ENCODE measurements at places on chromosomes 11 and 22.

DNA sequence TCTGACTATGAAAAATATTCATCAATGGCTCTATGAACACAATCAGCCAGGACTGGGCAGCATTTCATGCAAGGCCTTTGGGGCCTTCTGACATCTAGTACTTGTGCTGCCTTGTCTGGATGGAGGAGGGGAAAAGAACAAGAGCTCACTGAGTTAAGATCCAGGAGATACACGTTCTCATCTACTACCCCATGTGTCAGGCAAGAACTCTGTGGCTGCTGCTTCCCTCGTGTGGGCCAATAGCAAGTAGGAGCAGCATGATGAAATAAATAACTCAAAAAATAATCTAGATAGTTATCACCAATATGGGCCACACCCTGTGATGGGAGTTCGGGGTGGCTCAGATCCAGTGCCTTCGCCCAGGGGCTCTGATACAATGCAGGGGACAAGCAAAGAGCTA is 7.3 kb downstream of the KCNE3 start:
- DNase-seq = no peak

DNA sequence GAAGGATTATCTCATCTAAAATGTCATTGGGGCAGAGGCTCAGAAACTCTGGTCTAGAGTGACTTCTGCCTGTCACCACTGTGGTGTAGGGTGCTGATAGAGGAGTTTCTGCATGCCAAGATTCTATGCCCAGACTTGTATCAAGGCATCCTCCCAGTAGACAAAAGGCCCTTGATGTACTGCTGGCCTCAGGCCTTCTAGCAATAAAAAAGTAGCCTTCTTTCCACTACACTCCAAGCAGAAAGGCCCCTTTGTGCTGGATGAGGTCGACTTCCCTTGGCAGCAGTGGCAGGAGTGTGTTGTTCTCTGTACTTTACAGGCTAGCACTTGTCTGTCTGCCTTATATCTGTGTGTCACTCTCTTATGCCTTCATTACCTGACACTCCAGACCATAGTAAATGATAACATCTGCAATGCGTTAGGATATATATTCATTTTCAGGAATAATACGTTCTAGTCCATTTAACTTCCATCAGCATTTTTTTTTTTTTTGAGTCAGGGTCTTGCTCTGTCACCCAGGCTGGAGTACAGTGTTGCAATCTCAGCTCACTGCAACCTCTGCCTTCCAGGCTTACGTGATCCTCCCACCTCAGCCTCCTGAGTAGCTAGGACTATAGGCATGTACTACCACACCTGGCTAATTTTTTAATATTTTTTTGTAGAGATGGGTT is 49.5 kb upstream of the RRM1 start:
- DNase-seq = no peak

- DNase-seq = no peak
These were observed 92.0 kb downstream of the PPP6R3 start for GRCh38 chr11:68552542-68552941.

DNA sequence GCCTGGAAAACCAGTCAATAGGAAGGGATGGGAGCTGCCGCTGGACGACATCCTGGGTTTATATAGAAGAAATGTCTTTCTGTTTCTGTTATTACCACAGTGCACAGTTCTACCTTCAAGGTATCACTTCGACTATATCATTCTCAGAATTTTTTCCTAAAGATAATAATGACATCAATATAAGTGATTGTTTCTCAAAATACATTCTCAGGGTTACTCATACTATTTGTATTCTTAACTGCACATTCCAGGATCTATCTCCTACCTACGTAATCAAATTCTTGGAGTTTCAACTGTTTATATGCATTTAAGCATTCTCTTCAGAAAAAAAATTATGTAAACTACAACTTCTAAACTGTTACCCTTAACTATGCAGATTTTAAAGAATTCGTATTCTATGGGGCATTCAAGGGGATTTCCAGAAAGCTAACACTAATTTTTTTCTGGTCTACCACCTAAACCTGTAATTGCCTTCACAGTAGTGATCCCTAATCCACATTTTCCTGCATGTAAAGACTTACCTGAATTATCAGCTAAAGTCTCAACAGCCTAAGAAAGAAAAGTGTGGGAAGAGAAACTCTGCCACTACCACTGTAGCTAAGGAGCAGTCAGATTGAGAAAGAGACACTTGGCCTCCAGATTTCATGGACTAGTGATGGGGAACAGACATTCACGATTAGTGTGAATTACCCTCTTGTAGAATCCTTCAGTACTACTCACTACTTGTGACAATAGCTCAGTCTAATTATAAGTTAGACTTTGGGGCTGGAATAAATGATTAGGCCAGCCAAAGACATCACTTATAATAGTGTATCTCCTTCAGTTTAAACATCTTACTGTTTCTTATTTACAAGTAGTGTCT is at the start of gene OR51B5:
TSS of gene OR51B5 (minus strand) at position 51 of the 862 bp plus-strand sequence. CDS start at position 51, 0 bp downstream.
- no peak for DNase-seq

GRCh38 chr22:44707178-44707577 is 5.2 kb downstream of the PRR5 start:
- no peak for DNase-seq

- DNase-seq = no peak
These were observed 12.3 kb downstream of the SMPD1 start for GRCh38 chr11:6402561-6402981.

DNA sequence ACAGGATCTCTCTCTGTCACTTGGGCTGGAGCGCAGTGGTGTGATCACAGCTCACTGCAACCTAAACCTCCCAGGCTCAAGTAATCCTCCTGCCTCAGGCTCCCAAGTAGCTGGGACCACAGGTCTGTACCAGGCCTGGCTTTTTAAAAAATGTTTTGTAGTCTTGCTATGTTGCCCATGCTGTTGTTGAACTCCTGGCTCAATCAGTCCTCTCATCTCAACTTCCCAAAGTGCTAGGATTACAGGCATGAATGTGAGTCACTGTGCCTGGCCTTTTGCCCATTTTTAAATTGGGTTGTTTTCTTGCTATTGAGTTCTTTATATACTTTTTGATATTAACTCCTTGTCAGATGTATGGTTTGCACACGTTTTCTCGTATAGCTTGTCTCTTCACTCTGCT is 33.0 kb upstream of the PITPNB start:
- peak; percentile 14 for DNase-seq

DNA sequence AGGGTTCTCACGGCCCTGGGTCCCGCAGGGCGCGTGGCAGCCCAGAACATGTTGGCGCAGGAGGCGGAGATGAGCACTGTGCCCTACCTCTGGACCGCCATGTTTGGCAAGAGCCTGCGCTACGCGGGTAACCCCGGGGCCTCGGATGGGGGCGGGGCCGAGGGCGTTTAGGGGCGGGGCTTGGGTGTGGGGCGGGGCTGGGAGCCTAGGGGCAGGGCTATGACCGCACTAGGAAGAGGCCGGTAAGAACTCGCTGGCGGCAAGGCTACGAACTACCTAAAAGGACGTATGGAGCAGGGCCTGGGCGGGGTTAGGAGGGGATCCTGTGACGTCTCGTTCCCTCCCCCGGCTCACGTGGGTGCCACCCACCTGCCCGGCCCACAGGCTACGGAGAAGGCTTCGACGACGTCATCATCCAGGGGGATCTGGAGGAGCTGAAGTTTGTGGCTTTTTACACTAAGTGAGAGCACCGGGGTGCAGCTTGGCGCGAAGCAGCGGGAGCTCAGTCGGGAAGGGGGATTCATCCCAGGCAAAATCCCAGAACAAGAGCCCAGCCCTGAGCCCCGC is 2.8 kb upstream of the LZTR1 start:
- no peak for DNase-seq

DNA sequence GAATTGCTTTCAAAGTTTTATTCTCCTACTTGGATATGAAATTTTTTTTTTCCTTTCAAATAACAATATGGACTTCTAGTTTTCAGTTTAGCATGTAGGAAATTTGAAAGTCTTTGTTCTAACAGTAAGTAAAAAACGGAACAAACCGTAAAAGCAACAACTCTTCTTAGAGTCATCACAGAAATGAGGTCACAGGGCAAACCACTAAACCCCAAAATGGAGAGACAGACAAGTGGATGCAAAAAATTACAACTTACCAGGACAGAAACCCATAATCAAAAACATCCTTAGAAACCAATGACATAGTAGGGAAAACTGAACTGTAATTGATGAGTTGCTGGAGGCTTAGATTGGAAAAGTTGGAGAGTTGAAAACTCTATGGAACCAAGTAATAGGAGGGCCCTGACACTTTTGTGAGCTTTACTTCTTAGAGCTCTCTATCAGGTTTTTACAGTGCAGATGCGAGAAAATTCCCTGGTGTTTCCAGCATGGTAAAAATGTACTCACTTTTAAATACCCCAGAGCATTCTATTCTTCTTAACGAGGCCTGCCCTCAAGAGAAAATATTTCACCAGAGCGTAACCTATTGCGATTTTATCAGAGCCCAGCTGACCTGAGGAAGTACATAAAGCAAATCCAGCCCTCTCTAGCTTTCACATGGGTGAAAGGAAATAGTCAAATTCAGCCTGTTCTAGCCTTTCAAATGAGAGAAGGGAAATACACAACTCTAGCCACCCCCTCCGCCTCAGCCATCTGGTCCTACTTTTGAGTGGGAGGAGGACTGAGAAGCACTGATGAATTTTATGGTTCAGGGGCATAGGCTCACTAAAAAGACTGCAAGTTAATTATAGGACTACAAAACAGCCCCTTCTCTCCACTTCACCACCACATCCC is 39.1 kb downstream of the CASP12 start:
- no peak for DNase-seq

DNA sequence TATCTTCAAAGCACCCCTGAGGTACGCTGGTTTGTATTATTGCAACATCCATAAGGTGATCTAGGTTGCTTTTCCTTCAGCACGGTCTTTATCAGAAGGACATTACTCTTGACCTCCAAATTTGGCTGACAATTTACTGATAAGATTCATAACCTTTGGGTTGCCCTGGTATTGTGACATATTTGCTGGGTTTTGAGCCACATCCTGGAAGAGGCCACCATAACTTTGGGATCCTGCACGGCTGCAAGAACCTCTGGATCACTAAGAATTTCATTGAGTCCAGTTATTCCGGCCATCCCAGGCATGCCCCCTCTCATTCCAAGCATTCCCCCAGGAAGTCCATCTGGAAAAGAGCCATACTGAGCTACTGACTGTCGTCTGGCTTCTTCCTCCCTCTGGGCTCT is 6.5 kb upstream of the PLET1 start:
- no peak for DNase-seq

GRCh38 chr11:59418156-59418555 is 8.1 kb downstream of the OR5A2 start:
- DNase-seq = no peak

DNA sequence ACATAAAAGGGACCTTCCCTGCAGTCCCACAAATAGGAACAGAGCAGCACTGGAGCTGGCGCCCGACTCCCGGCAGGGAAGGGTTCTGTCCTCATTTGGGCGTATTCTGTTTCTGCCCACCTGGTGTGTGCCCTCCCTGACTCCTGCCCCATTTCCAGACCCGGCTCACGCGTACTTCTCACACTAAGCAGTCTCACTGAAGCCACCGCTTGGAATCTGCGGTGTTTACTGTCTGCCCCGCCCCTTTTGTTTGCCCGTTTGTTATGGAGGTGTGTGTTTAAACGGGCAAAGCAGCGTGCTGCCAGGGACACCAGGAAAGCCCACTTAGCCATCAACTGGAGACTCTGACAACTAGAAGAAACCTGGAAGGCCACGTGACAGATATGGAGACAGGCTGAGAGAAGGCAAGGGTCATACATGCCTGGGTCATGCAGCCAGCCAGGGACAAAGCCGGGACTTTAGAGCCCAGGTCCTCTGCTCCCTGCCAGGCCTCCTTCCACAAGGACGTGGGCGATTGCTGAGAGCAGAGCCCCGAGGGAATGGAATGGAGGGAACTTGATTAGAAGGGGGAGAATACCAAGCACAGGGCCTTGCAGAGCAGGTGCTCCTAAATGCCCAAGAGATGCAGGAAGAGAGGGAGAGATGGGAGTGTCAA is 8.7 kb upstream of the EFCAB6 start:
- no peak for DNase-seq

- DNase-seq = no peak
These were observed 951.3 kb upstream of the CHORDC1 start for GRCh38 chr11:91174193-91174592.

- DNase-seq = no peak
These were observed 69.7 kb downstream of the APIP start for GRCh38 chr11:34846467-34846866.

- DNase-seq = no peak
These were observed 11.0 kb downstream of the TP53AIP1 start for GRCh38 chr11:128931668-128932067.

- peak; percentile 83 for DNase-seq
These were observed at the start of gene CASP12 for GRCh38 chr11:104897891-104898684. Gene CASP12 (minus strand): TSS chr11:104898460.

DNA sequence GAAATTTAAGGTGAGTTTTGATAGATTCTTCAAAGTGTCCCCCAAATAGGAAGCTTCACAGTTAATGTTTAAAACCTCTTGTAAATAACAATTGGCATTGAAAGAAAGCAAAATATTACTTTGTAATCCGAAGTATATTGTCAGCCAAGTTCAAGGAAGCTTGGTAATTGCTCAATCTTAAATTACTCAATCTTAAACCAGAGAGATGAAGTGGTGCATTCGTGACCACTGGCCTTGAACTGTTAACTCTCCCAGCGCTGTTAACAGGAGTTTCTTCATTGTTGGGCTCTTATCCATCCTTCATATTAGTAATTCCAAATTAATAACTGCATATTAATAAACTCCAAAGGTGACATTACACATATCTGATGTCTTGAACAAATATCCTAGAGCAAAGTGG is 20.6 kb upstream of the FDX1 start:
- no peak for DNase-seq

DNA sequence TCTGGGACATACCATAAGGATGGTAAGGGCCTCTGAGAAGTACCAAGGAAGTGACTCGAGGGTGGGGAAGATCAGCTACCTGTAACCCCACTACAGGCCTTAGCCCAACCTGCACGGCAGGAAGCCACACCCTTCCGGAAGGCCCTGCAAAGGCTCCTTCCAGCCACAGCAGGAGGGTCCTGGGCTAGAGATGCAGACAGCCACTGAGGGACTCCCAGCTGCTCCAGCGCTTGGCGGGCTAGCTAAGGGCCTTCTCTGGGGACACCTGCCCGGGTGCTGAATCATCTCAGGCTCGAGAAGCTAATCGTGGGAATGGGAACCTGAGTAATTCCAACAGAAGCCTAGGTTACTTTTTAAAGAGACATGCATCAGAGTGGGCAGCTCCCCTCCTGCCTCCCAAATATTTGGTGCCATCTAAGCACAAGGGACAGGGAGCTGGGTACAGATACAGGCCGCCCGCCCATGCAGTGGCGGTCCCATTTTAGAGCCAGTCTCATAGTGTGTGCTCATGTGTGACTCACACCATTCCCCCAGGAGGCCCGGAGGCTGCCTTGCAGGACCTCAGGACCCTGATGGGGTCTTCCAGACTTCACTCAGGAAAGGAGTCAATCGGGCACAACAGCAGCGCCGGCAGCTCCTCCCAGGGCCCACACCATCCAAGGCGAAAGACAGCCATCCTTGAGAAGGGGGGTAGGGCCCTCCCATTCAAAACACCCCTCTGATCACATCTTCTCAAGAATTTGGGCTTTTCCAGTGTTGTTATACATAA is 8.0 kb downstream of the MYH9 start:
- DNase-seq = no peak

DNA sequence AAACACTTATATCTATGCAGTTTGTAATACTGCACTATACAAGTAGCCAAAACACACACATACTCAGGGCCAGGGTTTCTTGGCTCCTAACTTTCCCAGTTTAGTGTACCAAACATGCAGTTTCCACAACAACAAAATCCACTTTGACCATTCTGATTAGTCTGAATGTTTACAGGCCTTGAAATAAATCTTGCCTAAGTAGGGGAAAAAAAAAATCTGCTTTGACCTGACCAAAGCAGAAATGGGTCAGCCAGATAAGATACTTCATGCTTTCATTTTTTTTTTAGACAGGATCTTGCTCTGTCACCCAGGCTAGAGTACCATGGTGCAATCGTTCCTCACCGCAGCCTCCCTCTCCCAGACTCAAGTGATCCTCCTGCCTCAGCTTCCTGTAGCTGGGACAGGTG is 10.1 kb downstream of the PRR14L start:
- DNase-seq = no peak
